ENCODE measurements at places on chromosomes 2 and 18.
A peak's percentile ranks its signal among the peaks of the same experiment; 100 is the strongest.

- peak; percentile 58 for DNase-seq
These were observed 29.4 kb upstream of the NCOA1 start for GRCh38 chr2:24461685-24462084.

DNA sequence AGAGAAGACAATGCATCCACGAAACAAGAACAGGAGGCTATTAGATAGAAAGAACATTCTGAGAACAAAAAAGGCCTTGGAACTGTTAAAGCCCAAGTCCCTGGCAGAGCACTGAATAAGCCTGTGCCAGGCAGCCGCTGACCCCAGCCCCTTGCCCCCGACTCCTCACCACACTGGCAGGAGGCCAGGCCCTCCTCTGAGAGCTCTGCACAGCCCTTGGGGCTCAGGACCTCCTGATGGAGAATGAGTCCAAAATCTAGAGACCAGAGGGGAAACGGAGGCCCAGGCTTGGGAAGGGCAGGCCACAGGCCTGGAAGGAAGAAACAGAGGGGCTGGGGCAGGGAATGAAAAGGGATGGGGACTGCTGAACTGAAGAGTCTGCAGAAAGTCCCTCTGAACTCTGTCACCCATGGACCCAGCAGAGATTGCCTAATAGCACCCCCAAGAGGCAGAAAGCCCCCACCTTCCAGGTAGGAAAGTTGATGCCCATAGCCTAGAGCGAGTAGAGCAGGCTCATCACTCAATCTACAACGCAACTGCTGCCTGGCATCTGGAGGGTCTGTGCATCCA, 18.3 kb upstream of the TNS1 start:
- no peak for DNase-seq

DNA sequence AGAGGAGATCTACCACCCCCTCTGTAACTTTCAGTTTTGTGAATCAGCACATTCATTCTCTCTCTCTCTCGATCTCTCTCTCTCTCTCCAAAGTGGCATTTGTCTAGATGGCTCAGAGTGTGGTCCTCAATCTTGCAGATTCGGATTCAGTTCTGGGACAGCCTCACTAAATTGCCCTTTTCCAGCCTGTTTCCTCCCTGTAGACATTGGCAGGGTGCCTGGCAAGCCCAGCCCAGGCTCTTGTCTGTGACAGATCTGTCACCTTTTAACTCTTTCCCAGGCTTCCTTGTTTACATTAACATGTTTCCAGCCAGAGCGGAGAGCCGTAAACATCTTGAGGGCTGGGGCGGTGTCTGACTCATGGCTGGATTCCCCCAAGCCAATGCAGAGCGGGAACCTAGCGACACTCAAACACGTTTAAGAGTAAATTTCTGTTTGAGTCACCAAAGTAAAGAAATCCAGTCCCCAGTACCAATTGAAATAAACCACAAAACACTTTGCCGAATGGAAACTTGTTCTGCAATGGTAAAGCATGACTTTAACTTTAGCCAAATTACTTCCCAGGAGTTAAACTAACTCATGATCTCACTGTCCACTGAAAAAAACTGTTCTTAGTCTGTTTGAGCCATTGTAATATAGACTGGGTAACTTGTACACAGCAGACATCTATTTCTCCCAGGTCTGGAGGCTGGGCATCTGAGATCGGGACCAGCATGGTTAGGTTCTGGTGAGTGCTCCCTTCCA, 6.6 kb upstream of the CYP27C1 start:
- peak; percentile 75 for DNase-seq

- no peak for DNase-seq
These were observed 333.8 kb upstream of the TNP1 start for GRCh38 chr2:217193431-217194340.

DNA sequence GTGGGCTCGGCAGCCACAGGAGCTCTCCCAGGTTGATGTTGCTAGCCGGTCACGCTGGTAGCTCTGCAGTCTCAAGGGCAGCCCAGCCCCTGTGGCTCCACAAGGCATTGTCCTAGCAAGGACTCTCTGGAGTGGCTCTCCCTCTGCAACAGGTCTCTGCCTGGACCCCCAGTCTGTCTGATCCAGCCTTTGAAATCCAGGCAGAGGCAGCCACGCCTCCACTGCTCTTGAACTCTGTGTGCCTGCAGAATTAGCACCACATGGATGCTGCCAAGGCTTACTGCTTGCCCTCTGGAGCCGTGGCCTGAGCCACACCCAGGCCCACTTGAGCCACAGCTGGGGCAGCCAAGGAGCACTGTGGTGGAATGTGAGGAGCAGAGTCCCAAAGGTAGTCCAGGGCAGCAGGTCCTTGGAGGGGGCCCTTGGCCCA, 43.0 kb upstream of the FAHD2A start:
- no peak for DNase-seq

- DNase-seq = peak; percentile 54
These were observed 42.5 kb downstream of the CPO start for GRCh38 chr2:206981739-206982340.

GRCh38 chr2:170436077-170436943, 258.4 kb downstream of the MYO3B start:
- DNase-seq = no peak

DNA sequence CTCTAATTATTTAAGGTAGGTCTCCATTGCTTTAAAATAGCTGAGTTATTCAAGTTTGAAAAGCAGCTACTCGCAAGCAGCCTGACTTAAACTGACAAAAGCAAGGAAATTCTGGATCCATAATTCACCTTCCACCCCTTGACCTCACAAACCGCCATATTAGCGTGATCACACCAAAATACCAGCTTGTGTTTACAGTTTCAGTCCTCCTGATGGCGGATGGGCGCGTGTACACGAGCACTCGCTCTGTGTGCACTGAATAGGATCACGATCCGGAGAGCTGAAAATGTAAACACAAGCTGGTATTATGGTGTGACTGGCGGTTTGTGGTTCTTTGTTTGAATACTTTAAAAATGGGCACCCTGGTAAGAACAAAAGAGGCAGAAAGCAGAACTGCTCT, 42.4 kb upstream of the PSMD14 start:
- DNase-seq = no peak

DNA sequence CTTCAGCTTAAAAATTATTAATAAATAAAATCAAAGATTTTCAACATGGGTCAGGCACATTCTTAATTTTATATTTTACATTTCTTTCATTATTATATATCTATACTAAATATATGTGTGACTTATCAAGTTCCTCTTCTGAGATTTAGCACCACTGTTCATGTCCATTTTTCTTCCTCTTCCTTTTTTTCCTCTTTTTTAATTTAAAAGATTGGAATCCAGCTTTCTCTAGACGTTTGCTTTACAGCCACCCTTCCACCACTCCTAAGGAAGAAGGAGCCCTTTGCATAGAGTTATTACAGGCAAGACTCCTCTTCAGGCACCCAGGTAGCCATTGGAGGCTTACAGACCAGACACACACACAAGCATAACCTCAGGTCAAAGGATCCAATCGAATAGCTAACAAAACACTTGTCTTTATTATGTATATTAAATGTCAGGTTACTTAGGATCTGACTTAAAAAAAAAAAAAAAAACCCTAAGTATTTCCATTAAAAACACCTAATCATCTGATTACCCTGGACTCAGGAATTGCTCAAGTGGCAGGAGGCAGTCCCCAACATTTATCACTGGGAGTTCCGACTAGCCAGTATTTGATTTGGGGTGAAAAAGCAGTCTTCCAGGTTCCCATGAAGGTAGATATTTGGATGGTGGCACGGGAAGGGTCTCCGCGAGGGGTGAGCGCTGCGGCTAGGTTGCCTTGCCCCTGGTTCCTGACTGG, 2.4 kb upstream of the ZEB2 start:
- DNase-seq = no peak

DNA sequence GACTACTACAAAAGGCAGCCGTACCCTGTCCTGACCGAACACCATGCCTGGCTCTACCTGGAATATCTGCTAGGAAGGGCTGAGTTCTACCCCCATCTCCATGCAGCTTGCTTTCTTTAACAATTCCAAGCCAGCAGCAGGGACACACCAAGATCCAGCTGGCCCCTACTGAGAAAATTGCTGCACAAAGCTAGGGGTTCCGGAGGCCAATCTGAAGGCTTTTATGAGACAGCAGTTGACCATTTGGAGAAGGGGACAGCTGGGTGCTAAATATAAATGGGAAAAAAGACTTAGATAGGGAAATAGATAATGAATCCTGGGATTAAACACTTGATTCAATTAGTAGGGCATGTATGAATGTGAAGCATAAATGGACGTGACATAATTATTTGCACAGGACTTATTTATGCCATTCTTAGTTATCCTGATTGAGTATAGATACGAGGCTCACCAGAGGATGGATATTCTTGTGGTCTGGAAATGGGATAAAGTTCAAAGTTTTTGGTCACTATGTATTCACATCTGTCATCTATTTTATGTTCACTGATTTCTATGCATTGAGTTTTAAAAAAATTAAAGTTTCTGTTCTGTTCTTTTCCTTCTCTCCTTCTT, 204.0 kb downstream of the ZNF521 start:
- no peak for DNase-seq

All from MV-4-11 (cell line).